ENCODE measurements at places on chromosomes 13 and 19.

DNA sequence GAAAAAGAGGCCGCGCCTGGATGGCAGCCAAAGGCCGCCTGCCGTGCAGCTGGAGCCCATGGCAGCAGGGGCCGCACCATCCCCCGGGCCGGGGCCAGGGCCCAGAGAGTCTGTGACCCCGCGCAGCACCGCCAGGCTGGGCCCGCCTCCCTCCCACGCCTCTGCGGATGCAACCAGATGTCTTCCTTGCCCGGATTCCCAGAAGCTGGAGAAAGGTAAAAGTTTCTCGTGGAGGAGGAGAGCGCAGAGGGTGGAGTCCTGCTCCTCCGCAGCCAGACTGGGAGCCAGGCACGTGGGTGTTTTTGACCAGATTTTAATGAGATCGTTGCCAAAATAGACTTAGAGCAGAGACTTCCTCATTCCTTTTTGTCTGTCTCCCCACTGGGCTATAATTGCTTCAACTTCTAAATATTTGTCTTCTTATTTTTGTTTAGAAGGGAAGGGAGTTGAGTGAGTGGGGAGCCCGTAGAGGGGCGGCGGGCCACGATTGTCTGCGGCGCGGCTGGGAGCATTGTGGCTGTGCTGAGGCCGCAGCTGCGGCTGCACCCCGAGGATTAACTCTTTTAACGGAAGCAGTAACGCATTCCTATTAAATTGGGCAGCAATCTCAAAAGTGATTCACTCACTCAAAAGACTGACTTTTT, 22.8 kb upstream of the NDUFS7 start:
- DNase-seq = no peak

GRCh38 chr13:112686364-112686763, 3.5 kb upstream of the ATP11A start:
- no peak for DNase-seq

GRCh38 chr19:13013649-13014048, 18.4 kb downstream of the NFIX start:
- no peak for DNase-seq

DNA sequence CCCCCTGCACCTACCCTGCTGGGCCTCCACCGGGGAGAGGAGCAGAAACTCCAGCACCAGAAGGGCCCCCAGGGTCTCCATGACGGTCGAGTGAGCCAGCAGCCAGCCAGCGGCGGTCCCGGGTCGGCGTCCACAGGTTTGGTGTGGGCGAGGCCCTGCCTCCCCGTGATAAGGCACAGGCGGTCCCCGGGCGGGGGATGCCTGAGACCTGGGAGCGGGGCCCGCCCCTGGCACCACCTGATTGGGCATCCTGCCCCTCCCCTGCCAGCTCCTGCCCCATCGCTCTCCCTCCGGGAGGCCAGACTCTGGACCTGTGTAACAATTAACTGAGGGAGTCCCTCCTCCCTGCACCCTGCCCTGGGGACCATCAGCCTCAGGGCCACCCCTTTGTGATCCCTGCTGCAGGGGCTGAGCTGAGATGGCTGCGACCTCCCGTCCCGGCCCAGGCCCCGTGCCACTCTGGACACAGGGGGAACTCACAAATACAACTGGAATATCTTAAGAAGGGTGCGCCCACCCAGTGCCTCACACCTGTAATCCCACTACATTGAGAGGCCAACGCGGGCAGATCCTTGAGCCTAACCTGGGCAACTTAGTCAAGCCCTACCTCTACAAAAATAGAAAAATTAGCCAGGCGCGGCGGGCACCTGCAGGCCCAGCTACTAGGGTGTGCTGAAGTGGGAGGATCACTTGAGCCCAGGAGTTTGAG, at the start of gene SMIM24:
Gene SMIM24 (minus strand): TSS at position 143 of the 709 bp plus-strand sequence. CDS start 62 bp downstream, at position 81.
- DNase-seq = no peak

DNA sequence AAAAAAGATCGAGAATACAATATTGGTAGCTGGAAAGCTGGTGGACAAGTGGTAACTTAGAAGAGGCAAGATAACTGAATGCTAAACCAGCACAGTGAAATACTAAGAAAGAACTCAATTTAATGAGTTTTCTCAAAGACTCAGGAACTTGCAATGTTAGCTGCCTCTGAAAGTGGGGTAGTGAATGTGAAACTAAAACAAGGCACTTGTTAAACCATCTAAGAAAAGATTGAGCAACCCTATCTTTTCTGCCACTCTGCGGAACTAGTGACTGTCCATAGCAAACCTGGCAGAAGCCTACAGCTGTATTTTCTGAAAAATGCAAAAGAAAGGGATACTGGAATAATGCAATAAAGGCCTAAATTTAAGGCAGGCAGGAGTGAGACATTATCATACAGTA, 1574.4 kb upstream of the PRR20A start:
- DNase-seq = no peak

DNA sequence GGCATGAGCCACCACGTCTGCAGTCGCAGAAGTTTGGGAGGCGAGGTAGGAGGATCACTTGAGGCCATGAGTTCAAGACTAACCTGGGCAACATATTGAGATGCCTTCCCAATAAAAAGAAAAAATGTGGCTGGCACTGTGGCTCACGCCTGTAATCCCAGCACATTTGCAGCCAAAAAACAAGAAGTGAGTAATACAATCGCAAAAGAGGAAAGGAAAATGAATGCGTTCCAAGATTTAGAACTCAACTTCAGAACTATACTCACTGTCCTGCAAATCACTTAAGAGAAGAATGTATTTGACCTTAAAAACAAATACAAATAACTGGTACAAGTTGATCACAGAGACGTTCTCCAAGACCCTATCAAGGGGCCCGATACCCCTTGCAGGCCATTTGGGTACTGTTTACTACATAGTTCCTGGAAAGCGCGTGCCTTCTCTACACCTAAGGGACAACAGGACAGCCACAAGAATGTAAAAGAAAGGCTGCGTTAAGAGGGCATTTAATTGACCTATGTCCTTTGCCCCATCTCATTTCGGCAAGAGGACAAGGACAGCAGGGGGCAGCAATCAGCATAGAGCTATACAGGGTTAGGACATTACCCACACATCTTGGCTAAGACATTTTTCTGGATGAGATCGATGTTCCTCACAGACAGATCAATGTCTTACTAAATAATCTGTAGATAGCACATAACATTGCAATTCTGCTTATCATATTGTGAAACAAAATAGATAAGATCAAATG, 41.3 kb downstream of the FLT3 start:
- no peak for DNase-seq

- DNase-seq = no peak
These were observed 454.9 kb downstream of the FOXO1 start for GRCh38 chr13:40211586-40211968.

GRCh38 chr19:35029737-35030256, 473 bp upstream of the SCN1B start:
- DNase-seq = no peak

All from activated naive CD4-positive, alpha-beta T cell (primary cell).